ENCODE measurements at places on chromosomes 3 and 15. TPM values are rescaled to one million over a fixed set of nuclear protein-coding genes. Genes with fewer than 3 reads are reported as not detected.

SGO1 gene
- total RNA-seq: 7.6 TPM

SAMMSON gene
- not detected for total RNA-seq

GXYLT2 gene
- 11.7 TPM for total RNA-seq

GOLGA6L10 gene
- total RNA-seq: 1.8 TPM

TMF1 gene
- 23.6 TPM for total RNA-seq

ARHGEF26 gene
- 10.1 TPM for total RNA-seq

KLF15 gene
- 4.6 TPM for total RNA-seq

NR2E3 gene
- 0.18 TPM for total RNA-seq

CCNB2 gene
- 96.0 TPM for total RNA-seq

GPR176 gene
- 93.1 TPM for total RNA-seq

ATP13A4 gene
- total RNA-seq: not detected

CLDN16 gene
- 0.35 TPM for total RNA-seq

RTP1 gene
- total RNA-seq: not detected

CISH gene
- 0.35 TPM for total RNA-seq

CAMKV gene
- not detected for total RNA-seq

BNC1 gene
- 8.7 TPM for total RNA-seq

NSMCE3 gene
- total RNA-seq: 11.2 TPM

CD200 gene
- total RNA-seq: 8.9 TPM

CA12 gene
- total RNA-seq: 39.9 TPM

LRRIQ4 gene
- not detected for total RNA-seq

HPS3 gene
- total RNA-seq: 26.5 TPM

LNP1 gene
- 2.1 TPM for total RNA-seq

ANKUB1 gene
- total RNA-seq: not detected

PRR23C gene
- not detected for total RNA-seq
